Mammary microvascular endothelial cell (primary cell): ENCODE measurements at places on chromosomes 1 and 21. TPM values are rescaled to one million over a fixed set of nuclear protein-coding genes. Genes with fewer than 3 reads are reported as not detected.

Gene MAP1LC3C
- total RNA-seq: not detected in 2 replicates

Gene WNT4
- not detected in 2 replicates for total RNA-seq

Gene AMY2A
- not detected in 2 replicates for total RNA-seq

Gene GSTM1
- 19.1 and 24.0 TPM in 2 replicates for total RNA-seq

Gene U2AF1
- total RNA-seq: 31.4 and 38.0 TPM in 2 replicates

Gene S100A2
- 1.5 and 2.0 TPM in 2 replicates for total RNA-seq

Gene CTXND2
- not detected in 2 replicates for total RNA-seq

Gene TP53BP2
- total RNA-seq: 13.4 and 17.7 TPM in 2 replicates
